ENCODE measurements at places on chromosomes 16 and 17.

DNA sequence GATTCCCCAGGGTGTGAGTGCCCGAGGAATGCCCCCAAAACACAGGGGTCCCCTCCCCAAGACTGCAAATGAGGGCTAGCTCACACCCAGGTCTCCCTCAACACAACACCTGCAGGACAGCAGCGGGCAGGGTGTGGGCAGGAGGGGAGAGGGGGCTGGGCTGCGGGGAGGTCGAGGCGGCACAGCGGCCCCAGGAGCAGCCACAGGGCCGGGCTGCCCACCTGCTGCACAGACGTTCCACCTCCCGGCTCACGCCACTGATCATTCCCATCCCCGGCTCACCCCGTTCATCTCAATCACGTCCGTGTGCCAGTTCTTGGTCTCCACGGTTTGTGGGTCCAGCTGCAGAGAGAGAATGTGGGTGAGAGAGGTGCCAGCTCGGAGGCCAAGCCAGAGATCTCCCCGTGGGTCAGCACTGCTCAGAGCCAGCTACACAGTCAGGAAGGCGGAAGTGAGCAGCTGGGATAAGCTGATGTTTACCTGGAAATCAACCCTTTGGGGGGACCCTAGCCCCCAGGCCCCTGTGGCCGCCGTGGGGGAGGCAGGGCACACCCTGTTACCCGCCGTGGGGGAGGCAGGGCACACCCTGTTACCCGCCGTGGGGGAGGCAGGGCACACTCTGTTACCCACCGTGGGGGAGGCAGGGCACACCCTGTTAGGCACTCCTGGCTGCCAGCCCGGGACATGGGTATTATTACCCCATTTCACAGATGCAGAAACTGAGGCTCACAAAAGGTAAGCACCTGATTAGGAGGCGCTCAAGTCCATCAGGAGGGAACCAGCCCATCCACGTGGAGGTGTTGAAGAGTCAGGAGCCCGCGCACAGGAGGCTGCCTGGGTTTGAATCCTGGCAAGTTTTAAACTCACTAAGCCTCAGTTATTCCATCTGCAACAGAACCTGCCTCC, 16.1 kb downstream of the TIMM22 start:
- DNase-seq: no peak

DNA sequence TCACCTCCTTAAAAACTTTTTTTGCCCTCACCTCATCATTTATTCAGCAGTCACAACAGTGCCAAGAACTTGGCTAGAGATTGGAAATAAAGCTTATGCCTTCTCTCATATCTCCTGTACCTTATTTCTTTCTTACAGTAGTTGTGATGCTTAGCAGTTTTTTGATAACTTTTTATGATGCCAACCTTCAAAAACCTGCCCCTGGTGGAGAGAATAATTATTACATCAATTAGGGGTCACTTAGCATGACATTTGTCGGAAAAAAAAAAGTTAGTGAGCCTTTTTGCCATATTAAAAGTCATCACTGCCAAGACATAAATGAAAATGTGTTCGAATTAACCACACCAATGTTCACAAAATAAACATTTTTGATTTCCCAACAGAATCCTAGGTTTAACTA, 296.6 kb downstream of the WWOX start:
- no peak for DNase-seq

- DNase-seq: no peak
Observed at GRCh38 chr16:60302676-60303075, 1568.6 kb upstream of the GOT2 start.

GRCh38 chr16:83609178-83609577, 198.6 kb upstream of the HSBP1 start:
- DNase-seq: no peak

DNA sequence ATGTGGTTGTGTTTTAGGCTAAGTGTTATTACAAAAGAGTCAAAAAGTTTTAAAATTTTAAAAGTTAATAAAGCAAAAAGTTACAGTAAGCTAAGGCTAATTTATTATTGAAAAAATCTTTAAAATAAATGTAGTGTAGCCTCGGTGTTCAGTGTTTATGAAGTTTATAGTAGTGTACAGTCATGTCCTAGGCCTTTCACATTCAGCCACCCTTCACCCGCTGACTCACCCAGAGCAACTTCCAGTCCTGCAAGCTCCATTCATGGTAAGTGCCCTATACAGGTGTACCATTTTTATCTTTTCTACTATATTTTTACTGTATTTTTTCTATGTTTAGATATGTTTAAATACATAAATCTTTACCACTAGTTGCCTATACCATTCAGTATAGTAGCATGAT, 98.5 kb upstream of the RPRML start:
- no peak for DNase-seq

DNA sequence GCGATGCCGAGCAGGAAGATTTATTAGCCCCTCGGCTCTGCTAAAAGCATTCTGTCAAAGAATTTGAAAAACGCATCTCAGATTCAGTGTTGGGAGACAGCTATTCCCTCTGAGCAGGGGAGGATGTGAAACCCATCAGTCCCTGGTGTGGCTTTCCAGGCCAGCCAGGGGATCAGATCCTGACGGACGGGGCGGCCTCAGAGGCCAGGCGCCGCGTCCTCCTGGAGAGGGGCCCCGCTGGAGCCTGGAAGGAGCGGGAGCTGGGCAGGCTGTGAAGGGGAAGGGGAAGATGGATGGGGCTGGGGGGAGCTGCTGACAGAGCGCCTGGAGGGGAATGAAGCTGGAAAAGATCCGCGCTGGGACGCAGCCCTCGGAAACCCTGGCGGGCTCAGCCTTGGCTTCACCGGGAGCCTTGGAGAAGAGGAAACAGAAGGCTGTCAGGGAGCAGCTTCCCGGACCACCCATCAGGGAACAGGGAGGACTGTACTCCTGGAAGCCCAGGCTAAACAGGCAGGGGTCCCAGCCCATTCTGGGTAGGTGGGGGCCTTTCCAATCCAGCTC, 358.0 kb downstream of the C16orf95 start:
- DNase-seq: no peak

GRCh38 chr17:19759568-19760549, 11.8 kb upstream of the ALDH3A1 start:
- DNase-seq: no peak

- DNase-seq: no peak
Observed at GRCh38 chr16:2895813-2896212, 12.8 kb downstream of the FLYWCH2 start.

DNA sequence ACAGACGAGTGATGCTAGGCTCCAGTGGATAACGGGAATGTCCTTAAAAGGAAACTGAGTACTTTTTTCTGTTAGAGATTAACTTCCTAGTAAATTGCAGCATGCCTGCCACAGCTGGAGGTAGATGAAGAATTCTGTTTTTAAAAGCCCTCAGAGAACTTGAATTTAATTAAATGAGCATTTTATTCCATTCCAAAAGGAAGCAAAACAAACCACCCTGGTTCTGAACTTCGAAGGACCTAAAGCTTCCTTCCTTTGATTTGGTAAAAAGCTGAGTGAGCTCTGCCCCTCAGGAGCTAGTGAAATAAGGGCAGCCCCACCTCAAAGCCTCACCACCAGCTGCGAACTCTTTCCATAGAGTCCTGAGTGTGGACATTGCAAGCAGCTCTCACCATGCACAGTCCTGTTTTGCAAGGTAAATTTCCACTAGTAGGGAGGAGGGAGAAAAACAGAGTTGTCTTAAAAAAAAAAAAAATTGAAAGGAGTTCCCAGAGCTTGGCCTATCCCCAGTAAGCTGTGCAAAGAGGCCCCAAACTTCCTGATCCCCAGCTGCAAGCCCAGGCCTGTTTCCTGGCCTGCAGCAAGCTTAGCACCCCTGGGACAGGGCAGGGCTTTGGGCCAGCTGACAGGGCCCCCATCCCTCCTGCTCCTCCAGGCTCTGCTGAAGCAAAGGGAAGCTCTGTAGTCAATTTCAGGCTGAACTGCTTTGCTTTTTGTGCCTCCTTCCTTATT, 11.2 kb downstream of the CHD9NB start:
- peak; percentile 67 for DNase-seq

DNA sequence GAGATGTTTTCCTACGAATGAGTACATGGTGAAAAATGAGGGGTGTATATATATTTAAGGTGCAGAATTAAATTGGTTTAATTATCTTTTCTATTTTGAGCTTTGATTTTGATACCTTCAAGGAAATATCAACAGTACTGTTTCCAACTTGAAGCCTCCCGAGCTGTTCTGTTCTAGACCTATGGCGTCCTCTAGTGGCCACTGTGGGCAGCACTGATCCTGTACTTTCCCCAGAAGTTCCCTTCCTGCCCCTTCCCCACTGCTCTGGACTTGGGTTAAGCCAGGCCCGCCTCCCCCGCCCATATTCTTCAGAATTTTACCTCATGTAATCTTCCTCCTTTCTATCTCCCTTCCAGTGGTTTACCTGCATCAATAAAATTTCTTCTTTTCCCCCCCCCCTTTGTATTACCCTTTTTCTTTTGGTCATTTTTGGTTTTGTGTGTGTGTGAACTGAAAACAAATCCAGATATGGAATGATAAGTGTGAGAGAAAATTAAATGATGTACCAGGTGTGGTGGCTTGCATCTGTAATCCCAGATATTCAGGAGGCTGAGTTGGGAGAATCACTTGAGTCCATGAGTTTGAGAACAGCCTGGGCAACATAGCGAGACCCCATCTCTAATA, 1643.5 kb downstream of the TP53TG3F start:
- DNase-seq: no peak

GRCh38 chr17:27993161-27993695, 49.2 kb upstream of the NLK start:
- DNase-seq: no peak

GRCh38 chr17:39667945-39668924, at the start of gene PNMT:
Gene PNMT (plus strand): TSS chr17:39668453. CDS start chr17:39668476, 23 bp downstream.
- peak; percentile 72 for DNase-seq

- no peak for DNase-seq
Observed at GRCh38 chr17:57107498-57108101, 22.6 kb downstream of the AKAP1 start.

DNA sequence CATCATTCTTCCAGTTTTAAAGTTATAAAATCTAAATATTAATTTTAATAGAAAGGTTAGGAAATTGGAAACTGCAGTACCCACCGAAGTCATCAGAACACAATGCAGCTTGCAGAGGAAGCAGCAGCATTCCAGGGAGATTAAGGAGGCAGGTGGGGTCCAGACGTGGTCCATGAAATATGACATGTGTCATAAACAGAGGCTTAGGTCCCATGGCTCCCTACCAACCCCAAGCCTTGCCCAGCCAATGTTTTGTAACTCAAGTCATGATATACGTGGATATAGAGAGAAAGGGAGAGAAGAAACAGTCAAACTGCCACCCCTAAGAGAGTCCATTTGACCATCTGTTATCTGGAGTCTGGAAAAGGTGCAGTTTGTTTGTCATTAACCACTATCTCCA, 670.0 kb downstream of the TOX3 start:
- no peak for DNase-seq

- DNase-seq: no peak
Observed at GRCh38 chr16:84585886-84586285, 32.0 kb downstream of the COTL1 start.

DNA sequence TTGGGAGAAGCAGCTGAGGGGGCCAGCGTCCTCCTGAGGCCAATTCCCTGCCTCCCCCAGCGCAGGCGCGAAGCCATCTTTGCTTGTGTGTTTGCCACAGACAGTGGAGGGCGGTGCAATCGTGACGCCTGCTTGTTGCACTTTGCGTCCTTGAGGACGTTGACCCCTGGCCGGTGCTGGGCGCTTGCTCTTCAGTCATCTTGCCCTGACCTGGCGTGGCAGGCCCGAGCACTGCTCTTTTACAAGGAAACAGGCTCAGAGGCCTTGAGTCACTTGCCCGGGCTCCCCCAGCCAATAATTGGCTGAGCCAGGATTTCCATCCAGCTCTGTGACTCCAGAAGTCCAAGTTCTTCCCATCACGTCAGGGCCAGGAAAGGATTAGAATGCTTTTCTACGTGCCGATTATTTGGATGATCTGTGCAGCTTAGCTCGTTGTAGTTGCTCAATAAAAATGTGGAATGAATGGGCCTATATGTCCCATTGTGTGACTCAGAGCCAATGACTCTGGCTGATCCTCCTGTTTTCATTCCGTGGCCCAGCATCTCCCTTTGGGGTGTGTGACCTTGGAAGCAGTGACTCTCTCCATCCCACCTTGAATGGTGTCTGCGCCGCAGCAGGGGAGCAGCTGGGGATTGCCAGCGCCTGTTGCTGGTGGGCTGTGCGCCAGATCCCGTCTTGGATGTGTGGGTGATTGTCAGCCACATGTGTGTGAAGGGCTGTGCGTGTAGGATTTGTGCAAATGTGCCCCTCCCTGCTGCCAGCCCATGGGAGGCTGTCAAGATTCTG, 214.1 kb downstream of the SEC14L1 start:
- DNase-seq: peak; percentile 84

DNA sequence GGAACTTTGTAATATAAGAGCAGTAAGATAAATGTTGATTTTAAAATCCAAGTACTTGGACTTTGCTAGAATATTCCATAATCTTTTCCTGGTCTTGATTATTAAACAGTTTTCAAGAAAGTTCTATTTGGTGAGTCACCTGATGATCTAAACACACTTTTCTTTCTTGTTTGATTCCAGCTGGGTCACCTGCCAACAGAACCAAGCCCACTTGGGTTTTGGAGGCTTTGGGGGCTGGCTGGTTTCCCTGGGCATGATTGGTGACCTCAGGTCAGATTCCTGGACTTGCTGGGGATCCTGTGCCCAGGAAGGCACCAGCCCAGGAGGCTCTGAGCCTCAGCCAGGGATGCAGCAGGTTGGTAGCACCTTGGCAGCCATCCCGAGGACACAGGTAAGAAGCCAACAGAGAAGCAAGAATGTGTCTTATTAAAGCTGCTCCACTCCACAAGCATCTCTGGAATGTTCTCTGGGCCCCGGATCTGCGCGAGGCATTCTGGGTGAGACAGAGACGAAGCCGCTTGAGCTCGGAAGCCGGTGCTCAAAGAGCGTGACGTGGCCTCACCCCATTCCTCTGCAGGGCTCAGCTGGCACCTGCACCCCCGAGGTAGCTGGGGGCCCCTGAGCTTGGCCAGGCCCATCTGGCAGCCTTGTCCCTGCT, 3.1 kb upstream of the TEX19 start:
- no peak for DNase-seq

- no peak for DNase-seq
Observed at GRCh38 chr17:34377078-34377823, 14.2 kb upstream of the CCL1 start.

DNA sequence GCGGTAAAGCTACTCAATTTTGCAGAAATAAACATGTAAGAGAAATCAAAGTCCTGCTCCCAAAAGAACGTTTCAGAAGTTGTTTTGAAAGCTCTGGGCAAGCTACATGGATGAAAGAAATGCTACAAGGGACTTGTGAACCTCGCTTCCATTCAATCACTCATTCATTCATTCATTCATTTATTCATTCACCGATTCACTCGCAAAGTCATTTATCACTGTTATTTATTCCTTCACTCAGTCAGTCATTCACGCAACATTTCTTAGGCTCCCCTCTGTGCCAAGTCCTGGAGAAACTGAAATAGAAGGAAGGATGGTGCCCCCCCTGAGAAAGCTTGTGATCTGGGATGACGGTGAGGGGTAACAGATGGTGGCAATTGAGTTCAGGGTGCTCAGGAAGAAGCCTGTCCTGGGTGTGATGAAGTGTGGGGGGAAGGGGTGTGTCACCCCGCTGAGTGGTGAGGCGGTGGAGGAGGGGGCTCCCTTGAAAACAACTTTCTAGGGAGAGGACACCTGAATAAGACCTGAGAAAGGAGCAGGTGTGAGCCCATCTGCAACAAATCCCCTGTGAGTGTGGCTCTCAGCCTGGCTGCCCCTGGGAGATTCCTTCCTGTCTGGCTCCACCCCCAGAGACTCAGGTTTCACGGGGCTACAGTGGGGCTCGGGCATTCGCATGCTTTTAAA, 36.3 kb upstream of the PRSS54 start:
- no peak for DNase-seq

Data from GM03348 (cell line).